ENCODE measurements at places on chromosomes 7 and 10. TPM values are rescaled to one million over a fixed set of nuclear protein-coding genes. Genes with fewer than 3 reads are reported as not detected.

DNAJC12 gene
- total RNA-seq: 5.1 TPM

DNA sequence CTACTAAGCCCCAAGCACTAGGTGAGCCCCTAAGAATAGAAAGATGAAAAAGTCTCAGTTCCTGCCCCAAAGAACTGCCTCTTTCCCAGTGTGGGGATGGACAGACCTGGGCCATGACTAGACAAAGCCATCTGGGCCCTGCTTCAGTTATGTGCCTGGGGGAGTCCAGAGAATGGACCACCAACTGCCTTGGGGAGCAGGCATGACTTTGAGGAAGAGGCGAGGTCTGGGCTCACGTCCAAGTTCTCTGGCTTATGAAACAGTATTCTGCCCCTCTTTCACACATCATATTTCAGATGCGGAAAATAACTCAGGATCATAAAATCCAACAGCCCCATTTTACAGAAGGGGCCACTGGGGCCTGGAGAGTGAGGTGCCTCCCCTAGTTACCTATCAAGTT lies 80.3 kb downstream of the PLXNA4 start:
- DNase-seq: no peak

TET1 gene
- 10.4 TPM for total RNA-seq

DNA sequence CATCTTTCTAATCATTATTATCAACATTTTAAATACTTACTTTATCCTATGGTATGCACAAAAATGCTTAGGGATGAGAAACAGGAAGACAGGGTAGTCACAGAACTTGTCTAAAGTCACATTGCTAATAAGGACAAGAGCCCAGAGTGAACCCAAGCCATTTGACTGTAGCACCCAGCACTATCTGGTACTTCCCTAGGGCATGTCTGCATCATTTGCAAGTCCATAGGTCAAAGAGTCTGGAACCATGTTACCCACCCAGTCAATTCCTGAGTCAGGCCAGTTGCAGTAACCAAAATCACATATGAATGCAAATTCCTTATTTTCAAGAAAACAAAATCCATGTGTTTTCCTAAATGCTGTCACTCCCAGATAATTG lies 19.1 kb downstream of the ASAH2 start:
- DNase-seq: no peak

DNA sequence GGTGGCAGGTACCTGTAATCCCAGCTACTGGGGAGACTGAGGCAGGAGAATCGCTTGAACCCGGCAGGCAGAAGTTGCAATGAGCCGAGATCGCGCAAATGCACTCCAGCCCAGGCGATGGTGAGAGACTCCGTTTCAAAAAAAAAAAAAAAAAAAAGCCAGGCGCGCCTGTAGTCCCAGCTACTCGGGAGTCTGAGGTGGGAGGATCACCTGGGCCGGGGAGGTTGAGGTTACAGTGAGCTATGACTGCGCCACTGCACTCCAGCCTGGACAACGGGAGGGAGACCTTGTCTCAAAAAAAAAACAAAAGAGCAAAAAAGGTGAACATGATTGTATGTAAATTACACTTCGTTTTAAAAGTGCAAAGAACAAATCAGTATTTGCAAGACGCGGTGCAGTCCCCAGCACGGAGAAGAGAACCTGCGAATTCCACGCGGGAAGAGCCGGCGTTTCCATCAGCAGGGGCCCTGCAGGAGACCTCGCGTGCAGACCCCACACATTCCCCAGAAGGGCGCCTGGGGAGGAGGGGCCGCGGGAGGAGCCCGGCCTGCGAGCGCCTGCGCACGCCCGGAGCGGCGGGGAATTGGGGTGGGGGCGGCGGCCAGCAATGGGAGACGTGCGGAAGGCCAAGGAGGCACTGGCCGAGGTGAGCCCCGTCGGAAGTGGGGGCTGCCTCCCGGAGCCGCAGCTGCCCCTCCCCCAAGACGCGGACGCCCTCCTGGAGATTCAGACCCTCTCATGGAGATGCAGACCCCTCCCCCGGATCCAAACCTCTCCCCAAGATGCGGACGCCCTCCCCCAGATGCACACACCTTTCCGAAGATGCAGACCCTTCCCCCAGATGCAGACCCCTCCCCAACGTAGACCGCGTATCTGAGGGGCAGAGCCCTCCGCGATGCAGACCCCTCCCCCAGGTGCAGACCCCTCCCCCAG lies 16.7 kb upstream of the SUN1 start:
- DNase-seq: peak; percentile 75

DNA sequence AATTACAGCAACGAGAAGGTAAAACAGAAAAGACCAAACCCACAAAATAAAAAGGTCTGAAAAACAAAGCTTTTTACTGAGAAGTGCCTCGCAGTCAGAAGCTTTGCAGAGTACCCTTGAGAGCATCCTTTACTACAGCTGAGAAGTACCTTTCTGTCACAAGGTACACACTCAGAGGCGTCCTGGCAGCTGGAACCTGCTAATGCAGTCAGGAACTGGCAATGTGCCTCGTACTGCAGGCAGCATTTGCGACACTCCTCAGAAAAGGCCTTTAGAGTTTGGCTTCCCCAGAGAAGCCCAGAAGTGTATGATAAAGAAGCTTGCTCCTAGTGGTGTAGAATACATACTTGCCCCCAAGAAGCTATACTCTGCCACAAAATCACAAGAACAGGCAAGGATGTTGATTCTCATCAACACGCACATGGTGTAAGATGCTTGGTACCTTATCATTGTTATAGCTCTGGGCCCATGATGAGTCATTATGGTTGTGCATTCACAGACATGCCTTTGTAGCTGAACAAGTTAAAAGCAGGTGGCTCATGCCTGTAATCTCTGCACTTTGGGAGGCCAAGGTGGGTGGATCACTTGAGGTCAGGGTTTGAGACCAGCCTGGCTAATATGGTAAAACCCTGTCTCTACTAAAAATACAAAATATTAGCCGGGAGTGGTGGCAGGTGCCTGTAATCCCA lies 2.0 kb upstream of the GTPBP4 start:
- DNase-seq: no peak

- DNase-seq: no peak
Observed at GRCh38 chr10:108303149-108303548, 1138.6 kb upstream of the SORCS1 start.

GRCh38 chr7:30899630-30900029 lies 12.0 kb upstream of the AQP1 start:
- DNase-seq: no peak

DNA sequence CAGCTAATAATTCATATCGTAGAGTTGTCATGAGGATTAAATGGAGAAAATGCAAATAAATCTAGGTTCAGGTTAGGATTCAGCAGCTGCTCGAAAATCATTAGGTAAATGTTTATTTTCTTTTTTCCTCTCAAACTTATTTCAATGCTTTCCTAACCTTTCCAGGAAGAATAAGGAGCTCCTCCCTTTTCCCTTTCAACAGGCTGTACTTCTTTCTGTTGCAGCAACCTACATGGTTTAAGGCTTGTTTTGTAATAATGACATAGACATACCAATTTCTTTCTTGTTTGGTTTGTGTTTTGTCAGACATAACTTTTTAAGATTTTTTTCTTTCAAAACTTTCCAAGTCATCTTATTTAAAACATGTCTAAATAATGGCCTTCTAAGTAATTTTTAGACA lies 18.2 kb downstream of the GPR141 start:
- no peak for DNase-seq

- DNase-seq: no peak
Observed at GRCh38 chr10:54905578-54906192, 104.7 kb upstream of the PCDH15 start.

- DNase-seq: no peak
Observed at GRCh38 chr10:10975647-10976046, 42.0 kb upstream of the CELF2 start.

GPRIN2 gene
- total RNA-seq: 2.0 TPM

DNA sequence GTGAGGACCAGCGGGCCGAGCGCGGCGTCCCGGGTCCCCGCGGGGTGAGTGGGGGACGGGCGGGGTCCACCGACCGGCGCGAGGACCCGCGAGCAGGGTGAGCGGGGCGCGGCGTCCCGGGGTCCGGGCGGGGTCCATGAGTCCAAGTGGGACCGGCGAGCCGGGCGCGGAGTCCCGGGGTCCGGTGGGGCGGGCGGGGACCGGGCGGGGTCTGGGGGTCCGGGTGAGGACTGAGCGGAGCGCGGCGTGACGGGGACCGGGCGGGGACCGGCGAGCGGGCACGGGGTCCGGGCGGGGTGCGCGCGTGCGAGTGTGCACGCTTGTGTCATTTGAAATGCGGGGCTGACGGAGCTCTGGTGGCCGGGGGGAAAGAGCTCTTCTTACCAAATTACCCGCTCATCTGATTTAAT lies 765 bp downstream of the CELF2 start:
- peak; percentile 62 for DNase-seq

KLF14 gene
- 1.1 TPM for total RNA-seq

DENND10 gene
- total RNA-seq: 32.1 TPM

LBX1 gene
- not detected for total RNA-seq

GRCh38 chr10:51857305-51857704 lies 157.9 kb upstream of the CSTF2T start:
- DNase-seq: no peak

- DNase-seq: no peak
Observed at GRCh38 chr7:102451371-102452054, 13.2 kb downstream of the ALKBH4 start.

PRF1 gene
- 7.6 TPM for total RNA-seq

GRCh38 chr10:116403740-116404250 lies 23.9 kb upstream of the PNLIPRP3 start:
- no peak for DNase-seq

SPACDR gene
- total RNA-seq: 3.6 TPM

- DNase-seq: no peak
Observed at GRCh38 chr7:36814311-36814710, 90.0 kb upstream of the AOAH start.

- DNase-seq: no peak
Observed at GRCh38 chr7:158431941-158432347, 155.7 kb downstream of the PTPRN2 start.

DNA sequence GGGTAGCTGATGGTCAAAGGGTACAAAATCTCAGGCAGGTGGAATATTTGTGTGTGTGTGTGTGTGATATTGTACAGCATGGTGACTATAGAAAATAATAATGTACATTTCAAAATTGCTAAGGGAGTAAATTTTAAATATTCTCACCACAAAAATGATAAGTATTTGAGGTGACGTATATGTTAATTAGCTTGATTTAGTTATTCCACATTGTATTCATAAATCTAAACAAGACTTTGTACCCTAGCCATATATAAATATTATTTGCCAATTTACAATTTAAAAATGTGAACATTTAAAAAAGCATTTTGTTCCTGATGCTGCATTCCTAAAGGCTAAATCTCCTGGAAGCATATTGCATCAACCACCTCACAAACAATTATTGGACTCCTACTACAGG lies 47.0 kb downstream of the PFKFB3 start:
- no peak for DNase-seq

CRYGN gene
- 3.9 TPM for total RNA-seq

CHCHD3 gene
- 35.0 TPM for total RNA-seq
